ENCODE measurements at places on chromosomes 11 and 22.

DNA sequence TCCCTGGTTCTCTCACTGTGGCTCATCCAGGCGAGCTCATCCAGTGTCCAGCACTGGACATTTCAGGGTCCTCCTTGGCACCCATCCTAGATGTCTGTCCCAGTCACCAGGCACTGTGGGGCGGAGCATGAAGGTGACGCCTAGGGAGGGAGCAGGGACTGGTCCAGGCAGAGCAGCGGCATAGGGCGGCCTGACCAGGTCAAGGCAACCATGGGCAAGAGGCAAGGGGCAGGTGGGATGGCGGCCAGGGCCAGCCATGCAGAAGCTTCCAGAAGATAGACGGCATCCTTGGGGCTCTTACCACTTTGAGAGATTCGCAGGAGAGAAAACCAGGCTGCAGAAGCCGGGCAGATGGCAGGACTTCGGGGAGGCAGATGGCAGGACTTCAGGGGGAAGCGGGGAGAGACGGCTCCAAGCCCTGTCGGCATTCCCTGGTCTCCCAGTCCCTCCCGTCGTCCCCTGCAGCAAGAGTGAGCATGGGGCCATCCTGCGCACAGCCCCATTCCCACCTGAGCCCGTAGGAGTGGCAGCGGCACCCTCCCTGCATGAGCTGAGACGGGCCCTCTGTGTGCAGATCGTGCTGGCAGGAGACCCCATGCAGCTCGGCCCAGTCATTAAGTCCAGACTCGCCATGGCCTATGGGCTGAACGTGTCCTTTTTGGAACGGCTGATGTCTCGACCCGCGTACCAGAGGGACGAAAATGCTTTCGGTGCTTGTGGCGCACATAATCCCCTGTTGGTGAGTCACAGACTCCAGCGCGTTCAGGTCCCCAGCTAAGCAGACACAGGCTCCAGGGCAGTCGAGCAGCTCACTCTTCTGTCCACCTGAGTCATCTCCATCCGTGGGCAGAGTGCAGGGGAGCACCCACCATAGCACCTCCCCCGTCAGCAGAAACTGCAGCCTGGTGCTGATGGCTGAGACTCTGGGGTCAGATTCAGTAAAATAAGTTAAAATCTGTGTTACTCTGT lies 20.1 kb upstream of the PANX2 start:
- no peak for DNase-seq

DNA sequence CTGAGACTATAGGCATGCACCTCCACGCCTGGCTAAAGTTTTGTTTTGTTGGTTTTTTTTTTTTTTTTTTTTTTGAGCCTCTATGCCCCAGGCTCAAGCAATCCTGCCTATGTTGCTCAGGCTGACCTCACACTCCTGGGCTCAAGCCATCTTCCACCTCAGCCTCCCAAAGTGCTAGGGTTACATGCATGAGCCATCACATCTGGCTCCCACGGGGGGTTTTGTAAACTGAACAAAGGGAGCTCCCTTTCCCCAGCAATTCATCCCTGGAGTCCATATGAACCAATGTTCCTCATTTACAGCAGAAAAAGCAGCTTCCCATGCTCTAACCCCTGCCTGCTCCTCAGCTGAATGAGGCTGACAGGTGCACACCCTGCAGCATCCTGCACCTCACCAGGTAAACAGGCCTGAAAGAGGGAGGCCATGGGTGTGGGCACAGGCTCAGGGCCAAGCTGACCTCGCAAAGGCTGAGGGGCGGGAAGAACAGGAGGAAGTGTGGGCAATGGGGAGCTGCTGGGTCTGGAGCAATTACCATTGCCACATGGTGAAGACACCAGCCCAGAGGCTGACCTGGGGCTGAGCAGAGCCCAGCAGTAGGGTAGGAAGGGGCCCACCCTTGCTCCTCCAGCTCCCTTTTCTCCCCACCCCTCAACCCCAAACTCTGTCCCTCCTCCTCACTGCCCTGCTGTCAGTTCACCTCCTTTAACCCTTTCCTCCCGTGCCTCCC lies 58.2 kb downstream of the RBX1 start:
- DNase-seq = no peak

DNA sequence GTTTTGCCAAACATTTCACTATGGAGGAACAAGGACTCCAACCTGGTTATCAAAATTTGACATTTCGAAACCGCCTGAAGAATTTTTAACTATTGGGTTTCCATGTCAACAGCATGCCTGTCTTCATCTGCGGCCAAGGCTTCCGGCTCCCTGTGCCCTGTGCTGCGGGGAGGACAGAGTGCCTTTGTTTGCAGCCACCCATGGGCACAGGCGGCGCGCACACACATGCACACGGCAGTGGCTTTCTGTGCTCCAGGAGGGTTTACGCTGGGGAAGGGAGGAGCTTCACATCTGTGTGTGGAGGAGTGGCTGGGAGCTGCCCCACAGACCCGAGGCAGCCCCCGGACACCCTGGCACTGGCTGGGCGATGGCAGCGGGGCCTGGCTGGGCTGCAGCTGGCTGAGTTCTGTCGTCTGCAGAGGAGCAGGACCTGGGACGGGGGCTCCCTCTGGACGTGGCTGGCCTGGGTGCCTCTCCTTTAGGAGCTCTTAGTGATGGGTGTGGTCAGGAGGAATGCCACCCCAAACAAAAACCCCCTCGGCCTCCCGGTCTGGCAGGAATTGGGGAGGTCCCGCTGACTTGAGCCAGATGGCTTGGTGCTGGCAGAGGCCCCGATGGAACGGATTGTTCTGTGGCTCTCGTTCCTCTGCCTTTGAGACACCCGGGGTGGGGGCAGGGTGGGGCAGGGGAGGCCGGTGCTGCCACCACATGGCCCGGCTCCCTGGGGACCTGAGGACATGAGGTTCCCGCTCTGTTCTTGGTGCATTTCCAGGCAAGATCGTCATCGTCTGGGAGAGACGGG lies 1290.9 kb downstream of the BRD1 start:
- DNase-seq = no peak

DNA sequence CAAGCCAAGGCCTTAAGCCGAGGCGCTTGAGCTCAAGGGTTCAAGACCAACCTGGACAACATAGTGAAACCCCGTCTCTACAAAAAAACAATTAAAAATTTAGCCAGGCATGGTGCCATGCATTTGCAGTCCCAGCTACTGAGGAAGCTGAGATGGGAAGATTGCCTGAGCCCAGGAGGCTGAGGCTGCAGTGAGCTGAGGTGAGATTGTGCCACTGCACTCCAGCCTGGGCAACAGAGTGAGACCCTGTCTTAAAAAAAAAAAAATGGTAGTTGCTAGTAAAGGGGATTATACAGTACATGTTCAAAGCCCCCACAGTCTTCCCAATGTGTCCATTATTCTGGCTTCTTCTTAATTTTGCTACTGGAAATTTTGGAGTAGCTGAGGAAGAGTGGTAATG lies 18.2 kb downstream of the CABIN1 start:
- no peak for DNase-seq

DNA sequence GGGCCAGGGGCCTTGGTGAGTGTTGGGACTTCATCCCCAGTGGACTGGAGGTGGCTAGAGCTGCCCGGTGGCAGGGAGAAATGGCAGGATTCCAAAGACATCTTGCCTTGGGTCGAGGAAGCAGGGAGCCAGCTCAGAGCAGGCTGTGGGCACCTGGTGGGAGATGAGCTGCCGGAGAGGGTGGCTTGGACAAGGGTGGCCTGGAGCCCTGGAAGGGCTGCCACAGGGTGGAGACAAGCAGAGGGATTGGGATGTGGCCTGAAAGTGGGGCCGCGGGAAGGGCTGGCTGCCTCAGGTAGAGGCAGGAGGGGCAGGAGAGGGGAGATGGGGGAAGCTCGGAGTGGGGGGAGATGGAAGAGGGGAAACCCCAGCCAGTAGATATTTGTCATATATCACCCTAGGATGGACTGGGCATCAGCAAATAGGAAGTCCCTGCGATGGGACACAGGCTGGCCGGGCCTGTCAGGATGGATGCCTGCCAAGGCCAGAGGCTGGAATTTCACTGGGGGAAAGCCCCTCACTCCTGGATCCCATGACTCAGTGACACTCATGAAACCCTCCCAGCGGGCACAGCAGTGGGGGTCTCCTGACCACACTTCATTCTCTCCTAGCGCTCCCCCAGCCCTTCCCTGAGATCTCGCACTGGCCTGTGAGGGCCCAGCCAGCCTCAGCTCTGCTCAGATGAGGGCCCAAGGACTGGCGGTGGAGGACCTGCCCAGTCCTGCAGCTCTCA lies 72.0 kb upstream of the SHISAL1 start:
- DNase-seq = no peak

GRCh38 chr11:10444725-10445315 lies 10.2 kb upstream of the AMPD3 start:
- DNase-seq = no peak

DNA sequence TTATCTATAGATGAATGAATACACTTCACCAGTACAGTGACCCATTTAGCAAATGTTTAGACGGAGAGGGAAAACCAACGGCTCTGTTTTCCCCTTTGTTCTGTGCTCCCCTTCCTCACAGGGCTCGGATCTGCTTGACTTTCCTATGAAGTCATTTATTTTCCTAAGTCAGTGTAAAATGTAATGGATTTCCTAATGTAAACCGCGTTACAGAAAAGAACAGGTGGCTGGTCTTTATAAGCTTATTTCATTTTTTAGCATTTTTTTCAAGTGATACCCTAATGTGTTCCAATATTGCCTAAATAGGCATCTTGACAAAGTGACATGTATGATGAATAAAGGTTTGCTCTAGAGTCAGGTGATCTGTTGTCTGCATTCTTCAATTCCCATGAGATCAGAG lies 207.5 kb downstream of the PGR start:
- DNase-seq = no peak

DNA sequence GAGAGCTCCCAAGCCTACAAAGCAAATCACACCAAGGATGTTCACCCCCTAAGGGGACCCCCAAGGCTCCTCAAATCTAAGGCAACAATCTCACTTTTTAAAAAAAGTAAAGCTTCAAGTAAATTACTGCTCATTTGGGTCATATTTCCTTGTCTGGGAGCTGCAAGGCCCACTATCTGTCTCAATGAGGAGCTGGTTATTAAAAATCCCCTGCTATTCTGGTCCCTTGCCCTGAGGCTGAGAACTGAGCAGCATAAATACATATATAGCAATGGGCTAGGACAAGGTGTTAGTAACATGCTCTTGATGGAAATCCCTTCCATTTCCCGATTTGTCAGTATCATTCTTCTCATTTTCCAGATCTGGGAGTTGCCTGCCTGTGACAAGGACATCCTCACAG lies 119.2 kb downstream of the ETS1 start:
- DNase-seq = no peak

DNA sequence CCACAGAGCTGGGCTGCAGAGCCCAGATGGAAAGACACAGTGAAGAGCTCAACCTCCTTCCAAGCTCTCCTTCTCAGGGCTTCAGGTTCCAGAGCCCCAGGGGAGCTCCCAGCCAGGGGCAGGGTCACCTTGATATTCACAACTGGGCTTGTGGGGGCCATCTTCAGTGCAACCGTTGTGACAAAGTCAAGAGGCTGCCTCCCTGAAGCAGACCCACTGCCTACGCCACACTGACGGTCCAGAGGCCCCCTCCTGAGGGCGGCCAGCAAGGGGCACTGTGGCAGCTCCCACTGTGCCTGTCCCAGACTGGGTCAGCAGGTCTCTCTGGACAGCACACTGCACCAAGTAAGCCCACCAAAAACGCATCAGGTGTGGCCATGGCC lies 84.1 kb downstream of the DGCR2 start:
- DNase-seq = no peak

DNA sequence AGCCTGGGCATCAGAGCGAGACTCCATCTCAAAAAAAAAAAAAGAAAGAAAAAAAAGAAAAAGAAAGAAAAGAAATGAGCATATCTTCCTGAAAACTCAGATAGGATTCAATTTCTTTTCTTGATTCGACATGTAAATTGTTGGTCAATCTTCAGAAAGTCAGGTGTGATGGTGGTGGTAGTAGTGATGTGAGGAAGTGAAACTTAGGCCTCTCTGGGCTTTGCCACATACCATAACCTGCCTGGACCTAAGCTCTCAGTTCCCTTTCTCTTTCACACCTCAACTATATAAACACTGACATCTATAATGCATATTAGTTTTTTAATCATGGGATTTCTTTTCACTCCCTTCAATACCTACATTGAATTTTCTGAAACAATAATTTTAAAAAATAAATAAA lies 98.0 kb upstream of the TBCEL start:
- DNase-seq = peak; percentile 78

DNA sequence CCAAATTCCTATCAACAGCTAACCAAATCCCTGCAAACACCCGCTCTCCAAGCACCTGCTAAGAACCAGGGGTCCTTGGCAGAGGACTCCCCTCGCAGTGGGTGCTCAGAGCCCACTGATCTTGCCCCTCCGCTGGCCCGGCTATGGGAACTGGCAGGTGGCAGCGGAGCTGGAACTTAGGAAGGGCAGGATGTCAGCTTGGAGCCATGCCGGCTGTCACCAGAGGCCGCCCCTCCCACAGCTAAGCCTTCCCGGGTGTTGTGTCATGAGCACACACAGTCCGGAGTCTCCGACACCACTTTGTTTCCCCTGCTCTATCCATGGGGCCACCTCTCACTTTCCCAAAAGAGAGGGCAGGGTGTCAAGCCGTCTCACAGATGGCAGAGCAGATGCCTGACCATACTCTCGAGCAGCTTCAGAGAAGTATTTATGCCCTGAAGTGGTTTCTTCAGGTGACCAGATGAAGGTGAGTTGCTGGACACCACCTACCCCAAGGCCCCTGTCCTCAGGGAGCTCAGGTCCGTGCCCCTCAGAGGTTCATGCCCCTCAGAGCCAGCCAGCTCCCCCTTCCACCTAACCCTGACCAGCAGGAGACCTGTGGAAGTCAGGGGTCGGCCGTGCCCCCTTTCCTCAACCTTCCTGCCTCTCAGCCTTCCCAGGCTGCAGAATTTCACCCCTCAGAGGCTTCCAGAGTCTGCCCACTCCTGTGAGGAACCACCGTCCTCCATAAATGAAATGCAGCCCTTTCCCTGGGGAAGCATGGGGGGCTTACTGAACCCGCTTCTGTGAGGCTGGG lies 545.7 kb upstream of the B3GAT1 start:
- DNase-seq = no peak

DNA sequence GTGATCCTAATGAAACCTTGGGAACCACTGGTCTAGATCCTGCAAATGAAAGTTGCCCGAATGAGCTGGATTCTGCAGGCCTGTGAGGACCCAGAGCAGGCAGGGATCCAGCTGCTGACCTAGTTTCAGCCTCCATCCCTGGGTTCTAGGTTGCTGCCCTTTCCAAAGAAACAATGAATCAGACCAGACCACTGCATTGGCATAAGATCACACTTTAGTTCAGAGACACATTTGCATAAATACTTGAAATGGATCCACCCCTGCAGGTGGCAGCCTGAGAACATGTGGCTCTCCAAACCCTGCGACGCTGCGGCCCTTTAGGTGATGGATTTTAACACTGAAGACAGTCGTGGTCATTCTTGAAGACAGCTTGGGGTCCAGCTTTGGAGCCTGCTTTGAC lies 23.7 kb downstream of the ADAMTS8 start:
- no peak for DNase-seq
